ENCODE measurements at places on chromosomes 5 and 9.
A peak's percentile ranks its signal among the peaks of the same experiment; 100 is the strongest.

- no peak for DNase-seq
Measured at GRCh38 chr5:16879650-16880049, 56.4 kb downstream of the MYO10 start.

- DNase-seq, result no peak
Measured at GRCh38 chr5:39578887-39579497, 154.2 kb upstream of the DAB2 start.

DNA sequence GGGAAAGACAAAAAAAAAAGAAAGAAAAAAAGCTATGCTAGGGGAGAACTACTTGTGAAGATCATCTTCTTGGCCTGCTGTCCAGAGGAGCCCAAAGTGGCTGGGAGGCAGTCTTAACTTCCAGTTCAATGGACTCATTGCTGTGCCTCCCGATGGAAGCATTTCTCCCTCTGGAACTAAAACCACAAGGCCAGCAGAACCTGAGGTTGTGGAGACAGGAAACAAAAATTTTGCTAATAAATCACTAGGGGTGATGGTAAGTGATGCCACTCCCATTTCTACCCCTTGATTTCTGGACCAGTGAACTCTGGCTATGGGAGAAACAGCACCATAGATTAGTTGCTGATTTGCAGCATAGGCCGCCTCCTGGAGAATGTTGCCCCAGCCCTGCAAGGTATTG, 123.4 kb upstream of the NFIL3 start:
- DNase-seq, result no peak

DNA sequence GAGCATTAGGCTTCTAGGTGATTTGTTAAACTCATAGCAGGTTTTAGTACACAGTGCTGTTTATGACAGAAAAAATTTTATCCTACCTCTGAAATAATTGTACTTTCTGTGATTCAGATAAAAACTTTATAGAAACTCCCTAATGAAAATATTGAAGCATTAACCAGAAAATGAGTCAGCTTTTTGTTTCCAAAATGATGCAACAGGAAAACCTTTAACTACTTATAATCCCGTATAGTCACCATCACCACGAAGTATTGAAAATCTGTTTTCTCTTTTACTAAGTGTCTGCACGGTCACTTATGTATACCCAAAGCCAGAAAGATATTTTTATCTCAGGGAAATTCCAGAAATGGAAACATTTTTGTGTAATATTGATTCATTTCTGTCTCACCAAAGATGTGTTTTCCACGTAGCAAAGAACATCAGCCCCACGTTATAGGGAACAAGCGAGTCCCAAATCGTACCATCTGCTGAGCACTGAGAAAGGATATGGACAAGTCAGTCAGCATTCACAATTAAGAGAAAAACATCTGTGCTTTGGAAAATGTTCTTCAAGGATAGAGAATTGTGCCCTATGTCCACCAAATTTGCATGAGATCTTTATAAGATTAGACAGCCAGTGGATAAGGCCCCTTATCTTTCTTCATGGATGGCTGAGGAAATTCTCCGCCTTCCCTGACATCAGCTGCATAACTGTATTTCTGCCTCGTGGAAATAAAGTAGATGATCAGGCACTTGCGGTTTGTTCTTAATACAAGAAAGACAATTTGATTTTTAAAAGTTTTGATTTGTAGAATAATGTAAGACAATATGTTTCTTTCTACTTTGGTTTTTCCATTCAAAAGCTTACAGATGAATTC, 41.9 kb downstream of the TNFAIP8 start:
- no peak for DNase-seq

DNA sequence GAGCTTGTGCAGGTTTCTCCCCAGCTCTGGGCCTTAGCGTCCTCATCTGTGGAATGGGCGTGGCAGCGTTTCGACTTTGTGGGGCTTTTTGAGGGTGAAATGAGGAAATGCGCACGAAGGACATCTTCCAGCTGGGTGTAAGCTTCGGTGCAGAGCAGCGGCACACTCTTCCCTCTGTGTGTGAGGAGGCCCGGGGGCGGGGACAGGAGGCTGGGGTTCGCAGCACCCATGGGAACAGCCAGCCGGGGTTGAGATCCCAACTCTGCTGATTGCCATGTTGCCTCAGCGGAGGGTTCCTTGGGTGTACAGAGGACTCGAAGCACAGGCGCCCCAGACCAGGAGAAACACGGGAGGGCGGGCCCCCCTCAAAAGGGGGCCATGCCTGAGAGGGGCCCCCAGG, 265.6 kb downstream of the NSG2 start:
- DNase-seq, result no peak

- no peak for DNase-seq
Measured at GRCh38 chr9:4111233-4112008, 188.4 kb downstream of the GLIS3 start.

DNA sequence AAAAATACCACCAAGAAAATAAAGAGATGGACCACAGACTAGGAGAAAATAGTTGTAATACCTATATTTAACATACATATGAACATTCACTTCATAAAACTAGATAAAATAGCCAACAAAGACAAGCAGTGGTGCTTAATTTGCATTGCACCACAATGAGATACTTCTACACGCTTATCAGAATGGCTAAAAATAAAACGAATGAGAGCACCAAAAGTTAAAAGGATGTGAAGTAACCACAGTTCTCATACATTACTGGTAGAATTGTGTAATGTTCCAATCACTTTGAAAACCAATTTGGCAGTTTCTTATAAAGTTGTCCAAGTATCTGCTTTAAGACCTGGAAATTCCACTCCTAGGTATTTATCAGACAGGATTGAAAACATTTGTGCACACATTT, 198.9 kb upstream of the SGCD start:
- DNase-seq, result no peak

DNA sequence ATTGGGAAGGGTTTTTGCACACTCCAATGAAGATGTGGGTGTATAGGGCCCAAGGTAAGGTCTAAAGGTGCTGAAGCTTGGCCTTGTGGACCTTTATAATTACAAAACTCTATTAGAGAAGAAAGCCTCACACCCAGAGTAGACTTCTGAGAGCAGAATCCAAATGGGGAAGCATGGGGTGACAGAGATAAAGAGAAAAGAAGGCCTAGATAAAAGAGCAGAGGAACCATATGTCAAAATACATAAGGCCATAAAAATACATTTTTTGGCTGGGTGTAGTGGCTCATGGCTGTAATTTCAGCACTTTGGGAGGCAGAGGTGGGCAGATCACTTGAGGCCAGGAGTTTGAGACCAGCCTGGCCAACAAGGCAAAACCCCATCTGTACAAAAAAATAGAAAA, 27.4 kb upstream of the TCERG1 start:
- DNase-seq, result no peak

GRCh38 chr5:11398728-11399127, 505.5 kb downstream of the CTNND2 start:
- no peak for DNase-seq

DNA sequence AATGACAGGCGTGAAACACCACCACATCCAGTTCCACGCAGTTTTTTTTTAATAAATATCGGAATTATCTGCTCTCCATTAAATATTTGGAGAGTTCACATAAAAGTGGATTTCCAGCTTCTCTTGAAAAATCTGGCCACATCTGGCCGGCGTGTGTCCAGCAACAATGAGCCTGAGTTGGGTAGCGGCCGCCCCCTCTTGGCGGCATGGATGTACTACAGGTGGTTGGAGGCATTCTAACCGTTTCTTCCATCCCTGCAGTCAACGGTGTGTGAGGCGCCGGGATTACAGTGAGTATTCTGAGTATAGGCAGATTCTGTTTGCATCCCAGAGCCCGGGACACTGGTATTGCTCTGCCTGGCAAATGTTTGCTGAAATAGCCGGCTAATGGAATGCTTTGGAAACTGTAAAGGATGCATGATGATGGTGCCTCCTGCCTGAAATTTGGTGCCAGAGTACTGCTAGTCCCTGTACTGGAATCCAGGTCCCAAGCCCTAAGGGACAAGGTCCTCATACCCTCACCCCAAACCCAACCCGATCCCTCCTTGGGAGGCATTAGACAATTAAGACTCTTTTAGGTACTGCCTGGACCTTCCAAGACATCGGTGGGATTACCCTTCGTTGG, 13.6 kb upstream of the GM2A start:
- peak; percentile 77 for DNase-seq

DNA sequence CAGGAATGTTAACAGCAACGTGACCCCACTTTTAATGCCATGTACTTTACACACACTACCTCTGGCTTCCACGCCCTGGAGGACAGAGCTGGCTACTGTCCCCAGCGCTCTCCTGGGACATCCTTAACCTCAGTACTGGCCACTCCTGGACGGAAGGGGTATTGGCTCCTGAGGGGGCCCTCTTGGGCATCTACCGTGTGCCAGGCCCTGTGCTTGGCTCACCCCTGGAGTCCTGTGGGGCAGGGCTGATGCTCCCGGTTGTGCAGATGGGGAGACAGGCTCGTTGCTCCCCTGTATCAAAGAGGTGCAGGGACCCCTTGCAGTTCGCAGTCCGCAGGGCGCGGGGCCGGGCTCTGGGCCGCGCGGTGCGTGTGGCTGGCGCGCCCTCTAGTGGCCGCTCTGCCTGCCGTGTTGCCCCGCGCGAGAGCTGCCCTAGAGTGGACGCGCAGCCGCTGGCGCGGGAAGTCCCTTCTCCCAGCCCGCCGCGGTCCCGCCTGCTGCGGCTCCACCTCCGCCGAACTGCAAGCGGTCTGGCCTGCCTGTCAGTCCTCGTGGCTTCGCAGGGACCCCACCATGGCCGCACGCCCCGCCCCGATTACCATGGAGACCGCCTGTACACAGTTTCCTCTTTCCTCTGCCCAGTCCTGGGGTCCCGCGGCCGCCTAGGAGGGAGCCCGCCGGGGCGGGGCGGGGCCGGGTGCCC, at the start of gene WDR38:
TSS of gene WDR38 (plus strand) at position 632 of the 703 bp plus-strand sequence. CDS start 72 bp downstream, outside the sequence.
- DNase-seq, result peak; percentile 86

GRCh38 chr9:113173341-113173740, 22.5 kb downstream of the SLC31A2 start:
- no peak for DNase-seq

DNA sequence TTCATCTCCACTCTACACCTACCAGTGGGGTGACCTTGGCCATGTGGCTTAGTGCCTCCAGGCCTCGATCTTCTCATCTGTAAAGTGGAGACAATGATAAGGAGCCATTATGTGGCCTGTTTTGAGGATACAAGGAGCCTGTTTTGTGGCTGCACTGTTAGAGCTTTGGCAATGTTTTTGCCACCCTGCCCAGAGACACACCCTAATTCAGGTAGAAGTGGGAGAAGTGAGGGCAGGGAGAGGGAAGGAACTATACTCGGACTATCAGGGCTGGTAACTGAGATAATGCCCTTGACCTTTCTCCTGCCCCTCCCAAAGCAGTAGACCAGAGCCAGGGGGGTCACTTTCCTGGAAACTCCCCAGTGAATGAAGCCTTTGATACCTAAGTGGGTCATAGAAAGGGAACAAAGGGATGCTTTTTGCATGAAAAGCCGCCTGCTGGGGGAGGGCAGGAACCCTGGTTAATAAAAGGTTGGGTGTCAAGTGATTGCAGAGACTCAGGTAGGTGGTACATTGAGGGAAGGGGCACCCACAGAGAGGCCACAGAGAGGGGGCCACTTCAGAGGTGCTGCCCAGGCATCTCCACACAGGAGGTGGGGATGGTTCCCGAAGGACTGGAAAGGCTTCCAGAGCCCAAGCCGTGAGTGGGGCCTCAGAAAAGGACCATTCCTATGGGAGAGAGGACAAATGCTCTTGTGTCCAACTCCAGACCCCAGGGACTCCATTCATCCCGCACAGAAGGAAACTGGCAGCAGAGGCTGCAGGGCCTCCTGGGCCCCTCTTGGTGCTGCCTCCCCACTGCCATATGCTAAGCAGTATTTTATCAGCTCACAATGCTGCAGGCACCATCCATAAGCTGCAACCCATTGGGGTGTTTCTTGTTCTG, 42.3 kb upstream of the VDAC1 start:
- DNase-seq, result no peak

- peak; percentile 37 for DNase-seq
Measured at GRCh38 chr5:138243794-138244193, 30.6 kb downstream of the GFRA3 start.

DNA sequence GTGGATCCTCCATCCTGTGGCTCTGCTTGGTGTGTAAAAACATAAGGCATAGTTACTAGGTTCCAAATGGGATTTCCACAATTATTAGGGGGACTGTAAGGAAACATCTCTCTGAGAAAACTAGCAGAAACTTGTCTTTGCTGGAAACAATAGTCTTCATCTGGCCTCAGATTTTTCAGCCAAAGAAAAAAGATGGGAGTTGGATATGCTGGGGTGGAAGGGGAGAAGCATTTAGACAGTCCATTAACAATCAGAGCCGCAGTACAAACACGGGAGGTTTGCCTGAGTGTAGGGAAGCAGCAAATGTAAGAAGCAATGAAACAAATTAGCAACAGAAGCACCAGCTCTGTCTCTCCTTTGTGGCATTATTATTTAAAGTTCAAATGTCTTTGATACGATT, 402.7 kb upstream of the ZNF608 start:
- DNase-seq, result no peak

DNA sequence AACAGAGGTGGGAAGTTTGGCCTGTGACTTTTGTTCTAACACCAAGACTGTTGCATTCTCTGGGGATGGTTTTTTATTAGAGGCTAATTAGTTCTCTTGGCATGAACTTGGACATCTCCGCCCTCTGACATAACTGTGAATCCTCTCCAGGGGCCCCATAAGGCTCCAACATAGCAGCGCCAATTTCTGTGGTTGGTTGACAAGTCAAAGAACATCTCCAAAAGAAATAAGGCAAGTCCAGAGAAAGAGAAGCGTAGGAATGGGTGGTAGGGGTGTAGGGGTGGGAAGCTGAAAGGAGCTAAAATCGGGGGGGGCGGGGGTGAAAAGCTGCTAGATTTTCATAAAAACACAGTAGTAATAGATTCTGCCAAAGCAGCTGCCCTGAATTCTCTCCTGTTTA, 81.0 kb upstream of the DAB2 start:
- no peak for DNase-seq

- no peak for DNase-seq
Measured at GRCh38 chr5:14064841-14065240, 78.3 kb upstream of the TRIO start.

DNA sequence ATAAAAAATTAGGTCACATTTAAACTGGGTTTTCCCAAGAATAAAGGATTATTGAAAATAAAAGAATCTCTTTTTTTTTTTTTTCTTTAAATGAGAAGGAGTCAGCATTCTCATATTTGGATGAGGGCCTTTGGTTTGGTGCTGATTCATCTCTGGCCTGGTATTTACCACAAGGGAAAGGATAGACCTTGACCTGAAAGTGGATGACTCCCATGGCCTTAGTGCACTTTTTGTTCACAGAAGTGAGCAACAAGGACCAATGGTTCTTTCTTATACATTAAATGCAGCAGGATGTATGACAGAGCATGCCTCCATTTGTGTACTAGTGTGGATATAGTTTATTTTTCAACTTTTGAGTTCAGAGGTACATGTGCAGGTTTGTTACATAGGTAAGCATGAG, 6.9 kb downstream of the YTHDC2 start:
- DNase-seq, result no peak

- DNase-seq, result no peak
Measured at GRCh38 chr9:107627781-107628180, 138.2 kb upstream of the KLF4 start.

DNA sequence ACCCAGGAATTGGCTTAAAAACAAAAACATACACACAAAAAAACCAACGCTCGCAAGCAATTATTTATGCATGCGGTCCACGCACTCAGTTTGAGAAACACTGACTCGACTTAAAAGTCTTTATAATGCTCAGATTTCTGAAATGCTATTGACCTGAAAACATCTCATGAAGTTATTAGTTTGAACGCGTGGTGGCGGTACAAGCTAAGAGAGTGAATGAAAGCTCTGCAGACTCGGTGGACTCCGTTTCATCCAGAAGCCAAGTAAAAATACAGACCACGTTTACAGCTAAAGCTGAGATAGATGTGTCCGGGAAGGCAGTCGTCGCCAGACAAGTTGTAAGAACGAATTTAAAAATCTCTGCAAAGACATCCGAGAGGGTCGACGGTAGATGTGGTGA, at the start of gene PCDHB6:
TSS of gene PCDHB6 (plus strand) at position 246 of the 400 bp plus-strand sequence. CDS start 201 bp downstream, outside the sequence.
- no peak for DNase-seq

- DNase-seq, result no peak
Measured at GRCh38 chr5:134041570-134042411, 37.0 kb upstream of the VDAC1 start.

All from frontal cortex (tissue), 4 donors.